Stimulated activated CD8-positive, alpha-beta memory T cell treated with anti-CD3 and anti-CD28 coated beads, Interleukin-7, amount 100 ng/mL, for 1 hour (primary cell): ENCODE measurements at places on chromosomes 3 and 15.

- DNase-seq = peak; percentile 21
Observed at GRCh38 chr15:40873694-40874561, at the start of gene RHOV. TSS of gene RHOV (minus strand) at chr15:40874234. CDS start at chr15:40874139, 95 bp downstream.

- no peak for DNase-seq
Observed at GRCh38 chr15:77499087-77499760, 78.5 kb downstream of the HMG20A start.

GRCh38 chr3:96294143-96294542, 520.3 kb upstream of the EPHA6 start:
- no peak for DNase-seq

GRCh38 chr3:173778251-173778650, 380.7 kb downstream of the NLGN1 start:
- no peak for DNase-seq

DNA sequence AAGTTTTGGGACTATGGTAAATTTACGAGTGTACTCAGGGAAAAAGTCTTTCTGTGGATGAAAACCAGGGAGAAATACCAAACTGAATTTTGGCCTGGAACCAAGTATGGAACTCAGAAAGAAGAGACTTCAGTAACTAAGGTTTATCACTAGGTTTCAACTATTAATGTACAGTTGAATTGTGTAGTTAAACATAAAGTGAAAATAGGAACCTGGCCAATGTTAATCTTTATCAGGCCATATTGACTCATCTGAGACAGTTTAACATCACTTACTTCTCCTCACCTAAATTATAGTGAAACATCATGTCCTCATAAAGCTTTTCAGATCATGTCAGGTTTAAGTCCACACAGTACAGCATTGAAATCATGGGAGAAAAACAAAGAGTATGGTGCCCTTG, 197.7 kb downstream of the LSAMP start:
- DNase-seq = no peak

DNA sequence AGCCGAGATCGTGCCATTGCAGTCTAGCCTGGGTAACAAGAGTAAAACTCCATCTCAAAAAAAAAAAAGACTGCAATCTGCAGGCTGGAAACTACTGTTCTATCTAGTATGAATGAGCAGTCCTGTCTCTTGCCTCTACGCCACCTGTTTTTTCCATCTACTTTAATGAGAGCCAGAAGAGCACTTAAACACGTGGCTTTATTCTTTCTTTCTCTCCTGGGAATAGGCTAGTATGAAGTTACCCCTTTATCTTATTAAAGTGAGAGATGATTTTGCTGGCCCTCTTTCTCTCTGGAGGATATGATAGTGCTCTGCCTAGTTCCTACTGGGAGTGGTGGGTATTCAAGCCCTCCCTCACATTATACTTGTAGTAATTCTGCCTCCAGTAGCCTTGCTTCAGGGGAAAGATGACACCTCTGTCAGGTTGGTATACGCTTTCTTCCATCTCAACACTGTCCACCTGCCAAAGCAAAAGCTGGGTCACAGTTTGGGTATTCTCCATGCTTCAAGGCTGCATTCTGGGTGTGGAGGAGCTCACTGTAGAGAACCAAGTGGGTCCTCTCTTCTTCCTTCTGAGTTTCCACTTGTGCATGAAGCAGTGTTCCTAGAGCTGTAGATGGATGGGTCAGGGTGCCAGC, 17.8 kb downstream of the MAPKBP1 start:
- DNase-seq = no peak

DNA sequence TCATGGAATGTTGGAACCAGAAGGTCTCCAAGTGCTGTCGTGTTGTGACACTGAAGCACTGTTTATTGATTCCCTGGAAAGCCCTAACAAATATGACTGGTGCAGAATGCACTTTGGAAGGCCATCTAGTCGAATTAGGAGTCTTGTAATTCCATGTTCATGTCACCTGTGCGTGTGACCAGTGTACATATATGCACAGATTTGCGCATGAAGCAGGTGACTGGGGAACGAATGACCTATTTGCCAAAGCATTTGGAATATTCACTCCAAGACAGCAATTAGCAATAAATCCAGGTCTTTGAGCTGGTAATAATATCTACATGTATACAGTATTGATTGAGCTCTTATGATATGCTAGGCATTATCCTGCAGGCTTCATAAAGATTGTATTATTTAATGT, 177.5 kb upstream of the PFN2 start:
- no peak for DNase-seq

GRCh38 chr3:49804141-49805041, 1.3 kb downstream of the INKA1 start:
- no peak for DNase-seq

DNA sequence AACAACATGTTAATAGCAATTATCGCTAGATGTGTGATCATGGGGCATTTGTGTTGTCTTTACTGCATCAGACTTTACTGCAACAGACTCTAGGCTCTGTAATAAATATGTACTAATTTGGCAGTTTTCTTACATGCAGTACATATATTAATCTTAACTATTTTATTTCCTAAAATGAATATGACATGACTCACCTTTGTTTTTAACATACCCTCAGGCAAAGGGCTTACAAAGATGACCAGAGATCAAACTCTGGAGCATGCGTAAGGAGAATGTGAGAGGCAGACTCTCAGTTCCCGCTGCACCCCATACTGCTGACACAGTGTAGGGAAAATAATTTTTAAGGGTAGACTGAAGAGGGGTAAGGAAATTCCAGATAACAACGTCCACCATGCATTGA, 7.2 kb upstream of the FAM174B start:
- no peak for DNase-seq

DNA sequence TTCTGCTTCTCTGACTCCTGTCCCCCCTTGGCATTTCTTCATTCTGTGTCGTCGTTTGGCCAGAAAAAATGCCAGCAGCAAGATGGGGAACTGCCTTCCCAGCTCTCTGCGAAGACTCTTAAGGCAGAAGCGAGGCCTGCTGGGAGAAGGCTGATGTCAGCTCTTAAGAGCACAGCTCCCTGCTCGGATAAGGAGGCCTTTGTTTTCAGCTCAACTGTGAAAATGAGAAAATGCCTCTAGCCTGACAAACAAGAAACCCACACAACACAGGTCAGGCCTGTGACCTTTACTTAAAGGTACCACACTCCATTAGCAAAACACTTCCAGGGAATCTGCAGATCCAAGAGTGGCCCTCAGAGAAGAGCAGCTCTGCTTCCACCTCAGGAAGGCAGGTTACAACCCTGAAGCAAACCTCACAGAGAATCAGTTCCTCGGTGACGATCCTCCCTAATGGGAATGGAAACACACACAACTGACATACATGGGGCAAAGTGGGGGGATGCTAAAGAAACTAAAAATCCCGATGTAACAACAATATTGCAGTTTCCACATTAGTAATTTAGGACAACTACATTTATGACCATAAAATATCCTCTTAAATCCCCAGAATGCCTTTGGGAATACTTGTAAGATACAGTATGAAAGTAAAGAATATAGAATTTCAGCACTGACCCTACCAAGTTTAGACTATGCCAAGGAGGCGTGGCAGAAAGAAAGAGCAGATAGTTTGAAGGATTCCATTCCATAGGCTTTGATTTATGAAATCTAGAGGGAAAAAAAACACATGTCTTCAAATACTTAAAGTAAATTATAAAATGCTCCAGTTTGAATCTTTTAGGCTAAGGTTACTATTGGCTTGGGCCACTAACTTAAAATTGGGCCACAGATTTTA, 52.1 kb downstream of the VGLL4 start:
- no peak for DNase-seq

- no peak for DNase-seq
Observed at GRCh38 chr15:51718219-51718618, 19.2 kb downstream of the LYSMD2 start.

DNA sequence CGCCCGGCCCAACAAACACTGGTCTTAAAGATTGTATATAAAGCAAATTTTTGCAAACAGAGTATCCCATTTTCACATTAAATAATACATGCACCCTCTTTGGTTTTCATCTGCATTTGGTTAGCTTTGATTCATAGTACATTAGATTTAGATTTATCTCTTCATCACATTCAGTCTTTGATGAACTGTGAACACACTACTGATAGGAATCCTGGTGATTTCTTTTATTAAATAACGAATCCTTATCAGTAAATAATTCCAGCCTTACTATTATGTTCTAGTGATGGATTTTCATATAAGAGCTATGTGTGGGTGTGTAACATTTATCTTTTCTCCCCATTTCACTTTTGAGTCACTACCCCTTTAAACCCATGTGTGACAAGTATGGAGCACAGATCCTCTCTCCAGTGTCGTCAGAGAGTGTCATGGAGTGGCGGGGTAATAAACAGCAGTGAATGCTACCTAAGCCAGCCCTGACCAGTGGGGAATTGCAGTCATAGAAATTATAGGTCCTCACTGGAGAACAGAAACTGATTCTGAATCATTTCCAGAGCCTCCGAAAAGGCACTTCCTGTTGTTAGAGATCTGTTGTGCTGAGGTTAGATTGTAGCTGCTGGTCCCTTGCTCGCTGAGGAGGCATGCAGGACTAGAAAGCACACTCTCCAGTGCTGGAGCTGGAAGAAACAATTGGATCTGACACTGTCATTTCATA, 22.0 kb downstream of the SLC7A14 start:
- DNase-seq = no peak

DNA sequence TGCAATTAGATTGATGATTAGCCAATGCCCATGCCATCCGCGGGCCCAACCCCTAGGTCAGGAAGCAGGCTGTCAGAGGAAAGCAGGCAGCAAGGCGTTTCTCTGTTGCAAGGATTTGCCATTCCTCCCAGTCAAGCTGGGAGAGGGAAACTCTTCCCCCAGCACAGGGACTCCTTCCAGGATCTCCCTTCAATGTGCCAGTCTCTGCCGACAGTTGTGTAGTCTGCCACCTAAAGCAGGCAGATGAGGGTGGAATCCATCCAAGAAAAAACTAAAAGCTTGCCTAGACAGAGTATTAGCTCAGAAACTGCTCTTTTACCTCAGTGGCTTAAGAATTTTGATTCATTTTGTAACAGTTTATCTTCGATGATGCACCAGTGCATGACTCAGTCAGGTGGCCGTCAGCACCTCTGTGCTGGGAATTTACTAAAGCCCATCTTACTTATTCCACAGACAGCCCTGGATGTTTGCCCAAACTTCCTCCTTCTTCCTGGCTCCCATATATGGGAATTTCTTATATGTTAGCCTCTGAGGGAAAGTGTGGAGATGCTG, 501.5 kb upstream of the THBS1 start:
- DNase-seq = no peak

DNA sequence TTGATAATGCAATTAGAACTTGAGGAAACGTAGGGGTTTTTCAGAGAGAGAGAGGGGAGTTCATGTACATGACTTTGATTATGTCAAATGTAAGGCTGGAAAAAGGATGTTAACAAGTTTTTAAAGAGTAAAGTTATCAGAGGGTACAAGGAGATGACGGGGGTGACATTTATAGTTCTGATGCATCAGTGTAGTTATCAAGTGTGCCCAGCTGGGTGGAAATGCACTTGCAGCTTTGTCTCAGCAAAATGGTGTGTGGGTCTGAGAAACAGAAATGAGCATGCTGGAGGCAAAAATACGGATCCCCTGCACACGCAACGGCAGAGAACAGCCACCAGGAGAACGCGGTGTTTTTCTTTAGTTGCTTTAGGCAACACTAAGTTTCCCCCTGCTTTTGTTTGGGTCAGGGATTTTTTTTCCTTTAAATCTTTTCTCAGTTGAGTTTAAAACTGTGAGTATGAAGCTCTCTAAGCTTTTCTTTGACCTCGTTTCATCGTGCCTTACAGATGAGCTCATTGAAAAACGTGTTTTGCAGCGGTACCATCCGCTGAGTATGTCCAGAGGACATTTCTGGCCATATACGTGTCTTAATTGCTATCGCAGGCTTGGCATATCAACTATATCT, 205.4 kb downstream of the PDZRN3 start:
- DNase-seq = no peak

DNA sequence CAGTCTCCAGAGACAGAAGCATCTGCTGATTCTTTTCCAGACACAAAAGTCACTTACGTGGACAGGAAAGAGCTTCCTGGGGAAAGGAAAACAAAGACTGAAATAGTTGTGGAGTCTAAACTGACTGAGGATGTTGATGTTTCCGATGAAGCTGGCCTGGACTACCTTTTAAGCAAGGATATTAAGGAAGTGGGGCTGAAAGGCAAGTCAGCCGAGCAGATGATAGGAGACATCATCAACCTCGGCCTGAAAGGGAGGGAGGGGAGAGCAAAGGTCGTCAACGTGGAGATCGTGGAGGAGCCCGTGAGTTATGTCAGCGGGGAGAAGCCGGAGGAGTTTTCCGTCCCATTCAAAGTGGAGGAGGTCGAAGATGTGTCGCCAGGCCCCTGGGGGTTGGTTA, 25.4 kb downstream of the SYNM start:
- DNase-seq = no peak

DNA sequence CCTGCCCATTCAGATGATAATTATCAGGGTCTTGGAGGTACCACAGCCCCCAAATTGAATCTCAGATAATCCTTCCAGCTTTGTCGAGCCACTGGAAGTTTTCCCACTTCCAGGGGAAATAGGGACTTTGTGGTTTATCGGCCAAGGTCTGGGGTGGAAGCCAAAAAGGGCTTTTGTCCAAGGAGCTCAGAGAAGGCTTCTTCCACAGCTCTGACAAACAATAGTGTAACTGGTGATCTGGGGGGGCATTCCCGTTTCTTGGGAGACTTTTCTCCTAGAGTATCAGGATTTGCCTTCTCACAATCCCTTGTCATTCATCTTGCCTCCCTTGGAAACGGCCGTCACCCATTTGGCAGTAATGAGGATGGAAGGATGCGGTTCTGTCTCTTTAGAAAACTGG, 18.4 kb downstream of the SRGAP3 start:
- no peak for DNase-seq

DNA sequence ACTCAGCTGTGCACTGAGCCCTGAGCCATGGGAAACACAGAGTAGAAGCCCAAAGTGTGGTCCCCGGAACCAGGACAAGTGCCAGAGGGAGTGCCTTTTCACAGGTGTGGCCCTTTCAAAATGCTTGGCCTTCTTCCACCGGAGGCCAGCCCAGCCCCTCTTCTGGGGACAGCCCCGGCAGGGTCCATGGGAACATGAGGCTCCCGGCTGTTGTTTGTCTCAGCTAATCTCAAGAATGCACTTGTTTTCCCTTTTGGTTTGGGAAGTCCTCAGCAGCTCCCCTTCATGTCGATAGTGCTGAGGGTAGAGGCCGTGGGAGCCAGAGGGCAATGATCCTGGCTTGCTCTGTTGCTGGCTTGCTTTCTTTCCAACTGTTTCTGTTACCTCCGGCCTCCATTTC, 91.1 kb upstream of the MRPS22 start:
- no peak for DNase-seq
